Activated naive CD4-positive, alpha-beta T cell treated with anti-CD3 and anti-CD28 coated beads for 36 hours (primary cell): ENCODE measurements at places on chromosomes 1 and 21.

DNA sequence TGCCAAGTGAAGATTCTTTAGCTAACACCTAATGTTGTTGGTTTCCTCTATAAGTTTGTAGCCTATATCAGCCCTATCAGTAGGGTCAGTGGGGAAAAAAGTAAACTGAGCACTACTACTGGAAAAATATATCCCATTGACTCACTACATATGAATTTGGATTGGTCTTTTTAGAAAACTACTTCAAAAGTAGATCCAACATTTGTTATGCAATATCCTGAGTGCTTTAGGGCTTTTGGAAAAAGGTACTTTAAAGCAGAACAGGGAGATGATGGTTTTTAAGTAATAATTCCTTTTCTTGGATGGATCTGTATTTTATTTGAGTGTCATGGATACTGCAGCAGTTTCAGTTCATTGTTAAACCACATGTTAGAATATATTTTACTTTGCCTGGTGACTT, 7.1 kb downstream of the C1orf21 start:
- no peak for DNase-seq

DNA sequence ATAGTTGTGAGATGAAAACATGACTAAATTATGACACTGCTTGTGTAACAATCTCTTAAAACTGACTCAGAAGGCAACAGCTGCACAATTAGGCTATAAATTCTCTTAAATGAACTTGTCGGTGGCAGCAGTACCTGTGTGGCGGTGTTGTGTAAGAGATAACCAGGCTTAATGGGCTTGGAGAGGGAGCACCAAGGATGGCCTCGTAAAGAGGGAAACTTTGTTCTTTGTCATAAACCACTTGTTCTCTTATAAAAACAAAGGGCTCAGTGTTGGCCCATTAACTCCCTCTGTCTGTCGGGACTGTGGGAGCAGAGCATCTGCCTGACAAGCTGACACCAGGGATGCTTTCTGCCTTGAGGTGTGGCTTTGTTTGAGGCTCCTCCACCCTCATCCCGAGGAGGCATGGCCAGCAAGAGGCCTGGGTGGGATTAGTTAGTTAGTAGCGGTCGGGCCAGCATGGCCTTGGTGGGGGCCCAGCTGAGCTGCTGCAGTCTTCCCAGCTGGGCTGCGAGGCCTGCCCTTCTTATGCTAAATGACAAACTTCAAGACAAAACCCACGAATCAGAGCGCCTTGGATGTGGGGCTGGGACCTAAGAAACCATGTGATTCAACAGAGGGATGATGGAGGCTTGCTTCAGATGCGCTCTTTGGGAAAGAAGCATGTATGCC, 171.4 kb downstream of the CAMTA1 start:
- DNase-seq, result no peak

DNA sequence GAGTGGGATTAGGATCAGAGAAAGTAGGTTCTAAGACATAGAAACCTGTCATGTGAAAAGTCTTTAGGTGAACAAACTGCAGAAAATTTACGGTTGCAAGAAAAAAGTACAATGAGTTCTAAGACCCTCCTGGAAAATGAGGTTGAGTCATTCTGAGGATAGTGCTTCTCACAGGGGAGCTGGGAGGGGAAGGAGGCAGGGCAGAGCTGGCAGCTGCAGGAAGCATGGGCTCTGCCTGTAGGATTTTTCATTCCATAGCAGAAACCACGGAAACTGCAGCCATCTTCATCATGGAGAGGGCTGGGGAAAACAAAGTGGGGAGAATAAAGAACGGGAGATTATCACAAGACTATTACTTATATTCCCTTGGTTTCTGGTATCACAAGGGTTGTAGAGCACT, 25.8 kb upstream of the THEM4 start:
- DNase-seq, result no peak

- DNase-seq, result no peak
Observed at GRCh38 chr1:67058242-67058641, 4.3 kb upstream of the SLC35D1 start.

- no peak for DNase-seq
Observed at GRCh38 chr1:70811815-70812214, 235.8 kb downstream of the PTGER3 start.

DNA sequence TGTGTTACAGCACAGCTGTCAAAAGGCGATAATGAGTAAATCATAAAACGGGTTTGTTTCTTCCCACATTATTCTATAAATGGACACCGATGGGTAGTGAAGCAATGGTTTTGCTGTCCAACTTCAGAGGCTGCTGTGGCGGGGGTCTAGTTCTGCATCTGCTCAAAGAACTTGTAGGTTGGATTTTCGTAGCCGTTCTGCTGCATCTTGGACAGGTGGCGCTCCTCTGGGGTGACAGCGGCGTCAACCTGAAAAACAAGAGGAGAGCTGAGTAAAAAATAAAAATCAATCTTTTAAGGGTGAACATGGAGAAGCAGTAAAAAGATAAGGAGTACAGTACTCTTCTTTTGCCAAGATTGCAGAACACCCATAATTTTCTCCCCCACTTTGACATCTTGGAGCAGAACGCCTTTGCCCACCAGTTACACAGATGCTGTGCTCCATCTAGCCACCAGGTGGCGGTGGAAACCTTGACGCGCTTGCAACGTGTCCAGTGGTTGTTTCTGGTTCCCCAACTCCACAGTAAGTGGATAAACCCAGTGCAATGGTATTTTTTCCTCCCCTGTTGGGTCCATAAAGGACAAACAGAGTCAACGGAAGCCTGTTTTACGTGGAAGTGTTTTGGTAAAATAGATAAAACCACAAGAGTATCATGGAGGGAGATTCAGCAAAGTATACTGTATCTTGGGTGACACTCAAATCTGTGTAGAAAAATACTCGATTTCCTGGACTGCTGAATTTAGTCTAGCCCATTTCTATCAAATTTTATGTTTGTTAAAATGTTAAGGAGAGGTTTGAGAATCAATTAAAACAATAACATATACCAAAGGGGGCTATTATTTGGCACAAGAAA, 147.0 kb downstream of the GABPA start:
- DNase-seq, result peak; percentile 74

GRCh38 chr1:24285231-24285630, 33.9 kb upstream of the GRHL3 start:
- DNase-seq, result no peak

- DNase-seq, result no peak
Observed at GRCh38 chr21:28213261-28213660, 779.4 kb downstream of the LTN1 start.

DNA sequence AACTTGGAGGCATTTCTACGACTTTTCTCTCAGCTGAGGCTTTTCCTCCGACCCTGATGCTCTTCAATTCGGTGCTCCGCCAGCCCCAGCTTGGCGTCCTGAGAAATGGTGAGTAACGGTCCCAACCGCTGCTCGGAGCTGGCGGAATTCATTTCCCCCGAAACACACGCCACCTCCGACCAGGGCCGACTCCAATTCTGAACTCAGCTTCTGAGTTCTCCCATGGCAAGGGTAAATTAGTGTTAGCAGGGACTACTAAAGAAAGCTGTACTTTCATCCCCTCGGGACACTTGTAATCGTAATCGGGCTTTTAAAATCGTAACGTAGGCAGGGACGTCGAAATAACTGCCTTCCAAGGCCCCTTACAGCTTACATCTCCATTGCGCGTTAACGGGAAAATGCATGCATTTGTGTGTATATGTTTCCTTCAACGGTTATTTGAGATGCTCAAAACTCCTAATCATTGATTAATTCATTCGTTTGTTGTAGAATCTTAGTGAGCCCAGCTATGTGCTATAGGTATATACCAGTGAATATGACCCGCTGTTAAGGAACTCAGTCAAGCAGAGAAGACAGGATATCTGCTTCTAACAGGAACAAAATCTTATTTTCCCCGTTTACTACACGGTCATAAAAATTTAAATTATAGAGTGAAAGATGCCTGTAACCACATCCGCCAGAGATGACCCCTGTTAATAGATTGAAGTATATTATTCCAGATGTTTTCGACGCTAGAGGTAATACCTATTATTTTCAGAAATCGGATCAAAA, 472 bp downstream of the DTL start:
- DNase-seq, result no peak

DNA sequence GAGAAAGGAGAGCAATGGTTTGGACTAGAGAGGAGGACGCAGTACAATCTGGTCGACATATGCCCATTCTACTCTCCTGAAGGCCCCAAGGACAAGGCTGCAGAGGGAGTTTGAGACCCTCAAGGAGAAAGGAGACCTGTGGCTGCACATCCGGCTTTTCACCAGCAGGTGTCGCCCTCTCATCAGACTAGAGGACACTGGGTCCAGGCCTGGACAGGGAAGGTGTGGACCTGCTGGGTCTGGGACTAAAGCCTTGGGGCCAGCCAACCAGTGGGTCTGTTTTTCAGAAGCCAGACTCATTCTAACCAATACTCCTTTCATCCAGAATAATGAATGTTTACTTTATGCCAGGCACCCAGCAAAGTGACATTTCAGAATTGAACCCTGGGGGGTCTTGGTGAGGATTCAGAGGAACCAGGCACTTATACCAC, 5.0 kb downstream of the SRARP start:
- peak; percentile 85 for DNase-seq

GRCh38 chr1:173329726-173330125, 122.6 kb upstream of the TNFSF4 start:
- no peak for DNase-seq

GRCh38 chr1:230632273-230632873, 9.9 kb upstream of the COG2 start:
- DNase-seq, result peak; percentile 8

DNA sequence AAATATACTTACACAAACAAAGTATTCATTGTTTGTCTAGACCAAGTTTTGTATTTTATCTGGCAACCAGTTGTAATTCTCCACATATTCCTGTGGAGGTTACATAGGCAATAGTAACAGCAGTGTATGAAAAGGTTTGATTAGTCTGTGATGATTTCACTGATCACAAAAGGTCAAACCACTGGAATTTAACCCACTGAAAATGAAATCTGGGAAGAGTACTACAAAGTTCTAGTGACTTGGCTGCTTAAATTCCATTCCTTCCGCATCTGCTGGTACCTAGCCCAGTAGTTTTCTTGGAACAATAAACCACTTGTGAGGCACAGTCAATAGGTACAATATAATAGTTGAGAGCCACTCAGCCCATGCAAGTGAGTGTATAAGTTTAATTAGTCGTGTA, 205.4 kb downstream of the NFIA start:
- no peak for DNase-seq

- no peak for DNase-seq
Observed at GRCh38 chr1:70205071-70205433, 327 bp downstream of the LRRC40 start.

GRCh38 chr1:78101514-78101913, 55.7 kb downstream of the GIPC2 start:
- no peak for DNase-seq

DNA sequence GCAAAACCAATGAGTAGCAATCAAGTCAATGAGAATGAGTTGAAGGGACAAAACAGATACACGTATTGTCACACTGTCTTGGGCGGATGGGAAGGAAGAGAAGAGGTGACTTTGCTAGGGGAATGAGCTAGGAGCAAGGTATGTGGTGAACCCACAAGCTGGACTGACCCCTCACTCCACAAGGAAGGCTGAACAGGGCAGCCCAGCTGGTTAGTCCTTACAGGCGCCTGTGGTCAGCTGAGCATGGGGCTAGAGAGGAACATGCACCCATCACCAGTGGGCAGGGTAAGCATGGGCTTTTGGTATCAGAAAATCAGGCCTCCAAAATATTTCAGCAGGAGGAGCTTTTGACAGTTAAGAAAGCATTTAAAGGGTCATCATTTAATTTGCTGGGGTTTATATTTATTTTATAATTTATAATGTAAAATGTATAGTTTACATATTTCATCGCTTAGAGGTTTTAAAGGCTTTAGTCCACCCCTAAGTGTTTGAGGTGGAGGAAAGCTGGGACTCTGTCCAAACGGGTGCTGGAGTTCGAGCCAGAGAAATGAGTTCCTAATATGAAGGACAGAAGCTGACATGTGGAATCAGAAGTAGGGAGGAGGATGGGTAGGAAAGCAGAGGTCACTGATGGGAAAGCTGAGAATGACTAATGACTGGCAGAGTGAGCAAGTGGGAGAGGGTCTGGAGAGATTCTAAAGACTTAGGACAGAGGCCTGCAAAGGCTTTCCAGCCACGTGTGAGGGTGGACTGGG, 22.0 kb upstream of the ACBD6 start:
- no peak for DNase-seq

DNA sequence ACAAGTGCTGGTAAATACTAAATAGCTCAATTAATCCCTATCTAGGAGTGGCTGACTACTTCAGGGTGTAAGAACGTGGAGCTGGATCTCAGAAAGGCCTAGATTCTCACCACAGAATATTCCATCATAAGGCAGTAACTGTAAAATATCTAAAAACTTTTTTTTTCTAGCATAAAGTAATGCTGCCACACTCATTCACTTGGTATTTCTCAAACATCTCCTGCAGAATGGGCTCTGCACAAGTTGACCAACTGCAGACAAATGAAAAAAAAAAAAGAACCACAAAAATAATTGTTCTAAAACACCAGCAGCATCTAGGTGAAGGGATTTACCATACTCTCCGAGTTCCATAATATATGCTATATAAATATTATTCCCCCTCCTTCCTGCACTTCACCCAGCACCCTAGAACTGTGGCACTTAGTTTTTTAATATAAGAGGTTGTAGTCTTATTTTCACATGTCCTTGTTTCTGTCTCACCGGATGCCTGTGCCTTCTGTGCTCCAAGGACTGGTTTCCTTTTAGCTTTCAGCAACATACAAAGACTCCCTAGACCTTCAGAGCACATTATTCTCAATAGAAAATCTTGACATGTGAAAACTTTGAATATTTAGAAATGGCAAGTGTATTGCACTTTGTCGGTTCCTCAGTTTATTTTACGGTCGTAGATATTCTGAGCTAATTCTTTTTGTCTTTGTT, 8.9 kb downstream of the VSIG8 start:
- DNase-seq, result no peak

GRCh38 chr1:190196020-190196419, 281.6 kb downstream of the BRINP3 start:
- DNase-seq, result no peak

DNA sequence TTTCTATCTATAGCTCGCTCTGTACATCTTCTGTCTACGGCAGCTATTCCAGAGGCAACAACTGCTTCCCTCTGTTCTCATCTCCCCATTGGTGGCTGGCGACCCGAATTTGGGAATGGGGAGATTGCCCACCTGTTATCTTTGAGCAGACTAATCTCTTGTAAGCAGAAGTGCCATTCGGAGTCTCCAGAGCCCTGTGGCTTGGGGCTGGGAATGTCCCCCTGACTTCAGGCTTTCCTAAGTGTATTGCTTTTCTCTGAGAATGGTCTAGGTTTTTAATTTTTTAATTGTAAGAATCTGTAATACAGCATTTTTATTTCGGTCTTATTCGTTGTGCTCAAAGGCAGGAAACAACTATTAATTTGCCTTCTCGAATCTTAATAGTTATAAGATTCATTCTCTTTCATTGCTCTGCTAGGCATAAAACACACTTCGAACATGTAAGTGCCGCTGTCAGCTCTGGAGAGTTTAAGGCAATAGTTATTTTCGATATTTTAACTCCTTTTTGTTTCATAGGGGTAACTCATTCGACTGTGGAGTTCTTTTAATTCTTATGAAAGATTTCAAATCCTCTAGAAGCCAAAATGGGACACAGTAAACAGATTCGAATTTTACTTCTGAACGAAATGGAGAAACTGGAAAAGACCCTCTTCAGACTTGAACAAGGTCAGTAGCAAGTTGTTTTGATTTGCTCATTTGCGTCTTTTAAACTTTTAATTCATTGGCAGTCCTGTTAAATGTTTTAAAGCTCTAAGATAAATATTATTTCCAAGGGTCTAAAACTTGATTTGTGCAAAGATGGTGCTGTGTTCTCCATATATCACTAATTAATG, 514 bp downstream of the AGL start:
- DNase-seq, result peak; percentile 17
